ENCODE measurements at places on chromosomes 3 and 15.

DNA sequence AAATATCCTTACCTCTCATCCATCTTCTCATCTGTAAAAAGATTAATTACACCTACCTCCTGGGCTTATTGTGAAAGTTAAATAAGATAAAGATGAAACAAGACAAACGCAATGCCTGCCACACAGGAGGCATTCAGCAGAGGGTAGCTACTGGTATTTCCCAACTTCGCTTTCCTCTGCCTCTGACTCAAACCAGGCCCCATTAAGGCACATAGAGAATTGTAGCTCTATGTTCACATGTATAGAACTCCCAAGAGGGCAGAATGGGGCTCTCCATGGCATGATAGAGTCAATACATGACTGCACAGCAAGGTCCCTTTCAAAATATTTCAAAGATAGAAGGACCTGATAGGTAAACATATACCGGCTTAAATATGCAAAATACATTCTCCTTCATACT, 1.4 kb downstream of the LYSMD2 start:
- DNase-seq, result no peak

DNA sequence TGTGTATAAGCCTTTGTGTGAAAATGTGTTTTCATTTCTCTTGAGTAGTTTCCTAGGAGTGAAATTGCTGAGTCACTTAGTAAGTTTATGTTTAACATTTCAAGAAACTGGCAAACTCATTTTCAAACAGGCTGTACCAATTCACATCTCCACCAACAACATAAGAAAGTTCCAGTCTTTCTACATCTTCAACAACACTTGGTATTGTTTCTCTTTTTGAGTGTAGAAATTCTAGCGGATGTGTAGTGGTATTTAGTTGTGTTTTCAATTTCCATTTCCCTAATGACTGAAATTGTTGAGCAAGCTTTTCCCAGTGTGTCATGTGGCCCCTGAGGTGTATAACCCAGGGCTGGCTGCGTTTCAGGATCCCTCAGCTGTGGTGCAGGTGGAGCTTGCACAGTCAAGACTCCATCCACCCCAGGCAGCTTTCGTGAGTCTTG, 258.5 kb downstream of the PDCD6IP start:
- DNase-seq, result no peak

- DNase-seq, result no peak
Measured at GRCh38 chr15:89469426-89470096, 26.8 kb downstream of the RHCG start.

GRCh38 chr3:127370906-127371305, 83.1 kb upstream of the PRR20G start:
- DNase-seq, result no peak

DNA sequence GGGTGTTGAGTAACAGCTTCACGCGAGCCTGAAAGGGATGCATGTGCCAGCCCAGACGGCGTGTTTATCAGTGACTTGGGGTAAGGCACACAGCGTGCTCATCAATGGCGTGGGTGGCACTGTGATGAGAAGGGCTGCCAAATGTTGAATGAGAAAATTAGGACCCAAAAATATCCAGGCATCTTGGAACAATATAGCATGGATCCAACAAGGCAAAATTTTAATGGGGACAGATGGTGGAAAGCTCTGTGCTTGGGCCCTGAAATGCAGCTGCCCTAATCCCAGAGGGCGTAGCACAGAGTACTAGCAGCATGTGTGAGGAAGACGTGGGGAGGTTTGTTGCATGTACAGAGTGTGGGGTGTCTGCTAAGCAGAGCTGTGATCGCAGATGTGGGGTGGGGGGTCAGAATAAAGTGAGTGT, 48.9 kb downstream of the SSUH2 start:
- no peak for DNase-seq

DNA sequence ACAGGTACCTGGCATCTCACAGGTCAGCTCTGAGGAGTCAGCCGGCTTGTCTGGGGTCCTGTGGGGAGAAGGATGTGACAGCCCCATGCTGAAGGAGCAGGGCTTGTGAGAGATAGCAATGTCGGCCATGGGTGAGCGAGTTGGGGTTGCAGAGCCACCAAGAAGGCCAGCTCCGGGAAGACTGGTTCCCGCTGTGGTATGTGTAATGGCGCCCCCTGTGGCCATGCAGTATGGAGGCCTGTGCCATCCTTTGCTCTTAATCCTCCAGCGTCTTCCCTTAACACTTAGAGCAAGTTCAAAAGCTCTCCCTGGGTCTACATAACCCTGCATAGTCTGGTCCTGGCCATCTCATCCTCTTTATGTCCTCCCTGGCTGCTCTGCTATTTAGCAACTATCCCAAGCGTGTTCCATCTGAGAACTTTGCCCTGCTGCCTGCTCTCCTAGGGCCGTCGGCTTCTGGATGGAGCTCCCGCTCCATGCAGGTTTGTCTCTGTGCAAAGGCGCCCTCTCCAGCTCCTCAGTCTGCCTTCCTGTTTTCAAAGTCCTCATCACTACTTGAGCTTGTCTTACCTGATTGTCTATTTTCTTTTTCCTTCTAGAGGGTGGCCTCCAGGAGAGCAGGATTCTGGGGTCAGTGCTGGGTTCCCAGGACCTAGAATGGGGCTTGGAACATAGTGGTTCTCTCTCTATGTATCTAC, 40.8 kb upstream of the IQCF6 start:
- DNase-seq, result no peak

- DNase-seq, result no peak
Measured at GRCh38 chr15:77226652-77227051, 155.7 kb upstream of the TSPAN3 start.

DNA sequence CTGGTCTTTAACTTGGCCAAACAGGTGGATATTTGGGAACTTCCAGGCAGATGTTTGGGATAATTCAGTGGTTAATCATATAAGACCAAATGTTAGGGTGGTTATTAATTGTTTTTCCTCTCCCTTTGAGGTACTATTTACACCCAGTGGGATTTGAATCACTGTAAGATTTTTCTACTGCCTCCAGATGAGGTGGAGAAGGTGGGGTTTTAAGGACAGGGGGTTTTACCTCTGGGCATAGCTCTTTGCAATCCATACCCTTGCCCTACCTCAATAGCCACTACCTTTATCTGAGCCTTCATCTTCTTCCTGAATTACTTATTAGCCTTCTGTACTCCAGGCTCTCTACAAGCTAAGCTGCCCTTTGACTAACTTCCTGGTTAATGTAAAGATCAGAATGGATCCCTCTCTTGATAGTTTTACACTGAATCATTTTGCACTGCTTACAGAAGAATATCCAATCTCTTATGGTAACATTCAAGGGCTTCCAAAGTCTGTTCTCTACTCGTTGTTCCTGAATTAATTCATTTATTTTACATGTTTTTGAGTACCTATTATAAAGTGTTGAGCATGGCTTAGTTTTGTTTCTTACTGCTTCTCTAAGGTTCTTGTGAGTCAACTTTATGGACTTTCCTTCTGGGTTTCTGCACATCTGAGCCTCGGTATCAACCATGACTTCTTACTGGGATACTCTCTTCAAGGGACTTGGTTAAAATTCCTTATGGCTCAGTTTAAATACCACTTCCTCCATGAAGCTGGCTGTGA, 331.2 kb upstream of the TBL1XR1 start:
- no peak for DNase-seq

DNA sequence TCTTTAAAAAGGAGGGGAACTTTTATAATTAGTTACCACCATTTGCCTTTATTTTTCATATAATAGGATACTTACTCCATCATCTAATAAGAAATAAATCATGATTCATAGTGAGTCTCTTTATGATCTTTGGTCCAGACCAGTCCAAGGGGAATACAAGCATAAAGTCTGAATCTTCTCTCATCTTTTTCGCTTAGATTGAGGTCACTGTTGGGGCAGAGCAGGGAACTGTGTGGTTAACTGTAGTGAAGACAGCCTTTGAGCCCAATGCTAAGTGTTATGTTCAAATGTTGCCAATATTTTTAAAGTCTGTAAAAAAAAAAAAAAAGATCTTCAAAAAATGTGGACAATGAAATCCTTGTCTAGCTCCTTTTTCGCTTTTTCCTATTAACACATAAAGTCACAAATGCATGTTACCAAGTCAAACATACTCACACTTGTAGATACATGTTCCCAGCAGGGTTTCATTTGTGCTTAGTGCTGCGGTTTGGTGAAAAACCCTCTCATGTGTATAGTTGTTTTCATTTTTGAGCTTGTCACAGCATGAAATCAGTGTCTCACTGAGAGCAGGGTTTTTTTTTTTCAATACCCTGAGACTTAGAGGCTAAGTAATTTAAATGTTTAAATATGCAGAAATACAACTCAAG, 72.1 kb downstream of the EPHA3 start:
- DNase-seq, result no peak

GRCh38 chr3:50260027-50260941, 8.7 kb upstream of the SEMA3B start:
- DNase-seq, result peak; percentile 60

DNA sequence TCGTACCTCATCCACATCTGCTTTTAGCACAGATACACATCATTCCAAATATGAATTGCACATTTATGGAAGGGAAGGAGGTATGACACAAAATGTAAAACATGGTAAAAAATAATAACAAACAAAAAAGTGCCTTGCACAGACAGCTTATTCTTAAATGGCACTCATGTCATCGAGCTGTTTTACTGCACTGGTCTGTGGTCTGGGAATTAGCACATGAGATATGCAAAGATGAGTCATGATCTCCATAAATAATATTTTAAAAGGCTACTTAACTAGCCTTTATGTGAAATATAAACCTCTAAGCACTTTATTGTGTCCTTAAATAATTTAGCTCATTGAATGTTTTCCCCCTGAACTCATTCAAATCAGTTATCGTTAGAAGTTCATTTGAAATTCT, 142.2 kb upstream of the ZNF385D start:
- no peak for DNase-seq

- DNase-seq, result no peak
Measured at GRCh38 chr15:68830141-68830785, 9.6 kb upstream of the ANP32A start.

- DNase-seq, result no peak
Measured at GRCh38 chr3:108437439-108437838, 73.0 kb downstream of the MYH15 start.

GRCh38 chr15:40439960-40440742, 602 bp upstream of the BAHD1 start:
- DNase-seq, result no peak

DNA sequence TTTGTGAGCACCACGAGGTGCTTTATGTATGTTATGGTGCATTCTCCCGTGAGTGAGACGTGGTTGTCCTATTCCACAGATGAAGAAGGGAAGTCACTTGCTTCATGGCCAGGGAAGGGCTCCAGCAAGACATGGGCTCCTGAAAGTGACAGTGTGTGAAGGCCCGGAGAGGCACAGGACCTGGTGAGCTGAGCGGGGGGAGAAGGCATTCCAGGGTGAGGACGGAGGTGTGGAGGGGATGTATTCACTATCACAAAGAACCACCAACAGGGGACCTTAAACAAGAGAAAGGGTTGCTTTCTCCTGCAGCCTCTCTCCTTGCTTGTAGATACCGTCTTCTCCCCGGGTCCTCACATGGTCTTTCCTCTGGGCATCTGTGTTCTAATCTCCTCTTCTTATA, 139.1 kb downstream of the FBLN2 start:
- DNase-seq, result no peak

DNA sequence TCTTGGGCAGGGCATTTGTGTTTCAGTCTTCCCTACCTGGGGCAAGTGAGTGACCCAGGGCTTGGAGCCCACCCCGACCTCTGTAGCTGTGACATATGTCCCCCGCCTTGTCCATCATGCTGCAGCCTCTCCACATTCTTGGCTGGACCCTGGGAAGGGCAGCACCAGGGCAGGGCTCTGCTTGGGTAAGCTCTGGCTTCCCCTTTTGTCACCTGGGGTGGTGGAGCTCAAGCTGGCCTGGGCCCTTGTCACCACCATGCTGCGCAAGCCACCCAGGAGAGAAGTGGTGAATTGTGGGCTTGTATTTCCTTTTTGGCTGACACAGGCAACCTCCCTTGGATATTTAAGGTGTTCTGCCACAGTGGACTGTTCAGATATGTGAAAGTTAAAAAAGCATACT, 29.3 kb downstream of the SPSB4 start:
- no peak for DNase-seq

- no peak for DNase-seq
Measured at GRCh38 chr3:134231131-134231530, 19.5 kb downstream of the RYK start.

- DNase-seq, result no peak
Measured at GRCh38 chr3:186180151-186180550, 71.3 kb upstream of the ETV5 start.
